Endothelial cell of umbilical vein (primary cell): ENCODE measurements at places on chromosomes 4 and X. TPM values are rescaled to one million over a fixed set of nuclear protein-coding genes. Genes with fewer than 3 reads are reported as not detected.
A peak's percentile ranks its signal among the peaks of the same experiment; 100 is the strongest.

Gene MAGEB2
- not detected in 2 replicates for total RNA-seq

Gene LNX1
- total RNA-seq, result 1.3 and 1.9 TPM in 2 replicates

Gene OPN1MW2
- not detected in 2 replicates for total RNA-seq

Gene ZCCHC18
- total RNA-seq, result 1.6 and 2.3 TPM in 2 replicates

Gene H2BW2
- total RNA-seq, result not detected in 2 replicates

Gene NRK
- 3.1 and 8.0 TPM in 2 replicates for total RNA-seq

Gene PLP2
- total RNA-seq, result 153 and 170 TPM in 2 replicates

Gene LRIT3
- 0.13 and 0.16 TPM in 2 replicates for total RNA-seq

Gene TMPRSS11E
- total RNA-seq, result not detected in 2 replicates

Gene CT45A5
- total RNA-seq, result not detected in 2 replicates

- peaks cover 3% of the 10 kb centered on the region for H3K4me1 ChIP-seq
- no peak for DNase-seq
- H3K27me3 ChIP-seq, result no peaks in the 10 kb centered on the region
- H3K4me3 ChIP-seq, result no peak overlapping the region
- no peaks in the 10 kb centered on the region for H3K36me3 ChIP-seq
Observed at GRCh38 chr4:31054295-31054694, 334.1 kb downstream of the PCDH7 start.

DNA sequence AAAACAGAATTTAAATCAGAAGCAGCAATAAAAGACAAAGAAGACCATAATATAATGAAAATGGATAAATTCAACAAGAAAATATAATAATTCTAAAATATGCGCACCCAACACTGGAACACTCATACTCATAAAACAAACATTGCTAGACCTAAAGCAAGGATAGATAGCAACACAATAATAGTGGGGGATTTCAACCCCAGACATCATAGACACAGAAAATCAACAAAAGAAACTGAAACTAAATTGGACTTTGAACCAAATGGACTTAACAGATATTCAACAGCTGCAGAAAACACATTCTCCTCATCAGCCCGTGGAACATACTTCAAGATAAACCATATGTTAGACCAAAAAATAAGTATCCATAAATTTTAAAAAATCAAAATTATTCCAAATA lies 1552.6 kb downstream of the C4orf33 start:
- H3K27ac ChIP-seq, result no peak overlapping the region
- H3K27me3 ChIP-seq, result no peaks in the 10 kb centered on the region
- no peak overlapping the region for H3K4me3 ChIP-seq
- H3K4me1 ChIP-seq, result no peaks in the 10 kb centered on the region
- no peak for DNase-seq
- no peaks in the 10 kb centered on the region for H3K36me3 ChIP-seq

GRCh38 chr4:1056671-1057402 lies 45.4 kb downstream of the FGFRL1 start:
- H3K4me3 ChIP-seq, result no peak overlapping the region
- H3K27me3 ChIP-seq, result peaks cover 28% of the 10 kb centered on the region
- no peaks in the 10 kb centered on the region for H3K4me1 ChIP-seq
- no peaks in the 10 kb centered on the region for H3K36me3 ChIP-seq
- DNase-seq, result no peak

DNA sequence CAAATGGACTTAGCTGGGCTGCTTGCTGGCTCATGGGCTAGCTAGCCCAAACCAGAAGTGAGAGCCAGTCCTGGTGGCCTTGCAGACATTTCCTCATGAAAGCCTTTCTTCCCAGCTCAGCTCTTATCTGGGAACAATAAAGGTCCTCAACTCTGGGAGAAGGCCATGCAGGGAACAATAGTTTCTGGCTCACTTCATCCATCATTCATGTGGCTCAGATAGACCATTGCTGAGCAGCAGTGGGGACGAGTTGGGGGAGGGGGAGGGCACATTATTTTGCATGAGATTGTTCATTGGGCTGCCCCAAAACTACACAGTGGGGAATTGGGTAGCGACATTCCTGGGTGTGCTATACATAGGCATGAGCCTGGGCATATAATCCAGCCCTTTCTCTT lies 47.6 kb downstream of the NHSL2 start:
- no peaks in the 10 kb centered on the region for H3K27me3 ChIP-seq
- H3K27ac ChIP-seq, result no peak overlapping the region
- peak; percentile 16 for DNase-seq

- H3K27me3 ChIP-seq, result peaks cover 5% of the 10 kb centered on the region
- peaks cover 24% of the 10 kb centered on the region for H3K4me1 ChIP-seq
- no peaks in the 10 kb centered on the region for H3K36me3 ChIP-seq
- no peak overlapping the region for H3K4me3 ChIP-seq
- peak overlapping the region; percentile 43 for H3K27ac ChIP-seq
Observed at GRCh38 chr4:38190717-38191178, 230.6 kb downstream of the PTTG2 start.

DNA sequence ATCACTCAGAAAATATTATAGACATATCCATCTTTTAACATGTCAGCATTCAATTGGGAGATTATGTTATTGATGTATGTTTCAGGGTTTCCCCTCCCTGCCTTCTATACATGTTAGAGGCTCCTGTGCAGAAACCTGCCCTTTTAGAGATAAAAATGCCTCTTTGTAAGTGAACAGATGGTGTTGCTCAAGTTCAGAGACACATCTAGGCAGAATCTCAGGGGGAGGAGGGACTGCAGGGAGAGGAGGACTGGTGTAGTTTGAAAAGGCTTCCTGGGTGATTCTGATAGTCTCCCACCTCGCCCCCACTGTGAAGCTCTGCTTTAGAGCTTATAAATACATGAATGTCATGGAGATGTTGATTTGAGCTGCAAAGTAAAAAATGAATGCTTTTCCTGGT lies 12.0 kb upstream of the UNC5C start:
- H3K4me1 ChIP-seq, result no peaks in the 10 kb centered on the region
- no peaks in the 10 kb centered on the region for H3K27me3 ChIP-seq
- no peaks in the 10 kb centered on the region for H3K36me3 ChIP-seq
- H3K4me3 ChIP-seq, result no peak overlapping the region
- no peak overlapping the region for H3K27ac ChIP-seq
